Gastrocnemius medialis (tissue), 4 donors: ENCODE measurements at places on chromosomes 1 and 21. TPM values are rescaled to one million over a fixed set of nuclear protein-coding genes. Genes with fewer than 3 reads are reported as not detected.

DNA sequence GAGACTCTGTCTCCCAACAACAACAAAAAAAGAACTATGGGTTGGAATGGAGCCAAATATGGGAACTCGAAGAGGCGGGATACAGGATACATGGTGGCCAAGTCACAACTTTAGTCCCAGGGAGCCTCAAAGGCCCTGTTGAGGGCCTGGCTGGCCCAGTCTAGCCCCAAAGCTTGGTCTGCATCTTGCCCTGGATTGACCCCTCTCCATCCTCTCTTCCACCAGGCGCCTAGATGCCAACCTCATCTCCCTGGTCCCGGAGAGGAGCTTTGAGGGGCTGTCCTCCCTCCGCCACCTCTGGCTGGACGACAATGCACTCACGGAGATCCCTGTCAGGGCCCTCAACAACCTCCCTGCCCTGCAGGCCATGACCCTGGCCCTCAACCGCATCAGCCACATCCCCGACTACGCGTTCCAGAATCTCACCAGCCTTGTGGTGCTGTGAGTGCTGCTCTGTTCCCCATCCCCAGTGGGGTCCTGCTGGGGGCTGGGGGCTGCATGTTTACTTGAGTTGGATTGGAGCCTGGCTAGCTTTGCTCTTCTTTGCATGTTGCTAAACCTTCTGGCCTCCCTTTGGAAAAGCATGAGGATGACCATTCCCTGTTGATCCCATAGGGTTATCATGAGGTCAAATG, 65.5 kb downstream of the UBE2T start:
- no peaks in the 10 kb centered on the region for H3K36me3 ChIP-seq
- H3K27ac ChIP-seq, result no peak overlapping the region
- no peak for DNase-seq
- H3K4me1 ChIP-seq, result no peaks in the 10 kb centered on the region

DNA sequence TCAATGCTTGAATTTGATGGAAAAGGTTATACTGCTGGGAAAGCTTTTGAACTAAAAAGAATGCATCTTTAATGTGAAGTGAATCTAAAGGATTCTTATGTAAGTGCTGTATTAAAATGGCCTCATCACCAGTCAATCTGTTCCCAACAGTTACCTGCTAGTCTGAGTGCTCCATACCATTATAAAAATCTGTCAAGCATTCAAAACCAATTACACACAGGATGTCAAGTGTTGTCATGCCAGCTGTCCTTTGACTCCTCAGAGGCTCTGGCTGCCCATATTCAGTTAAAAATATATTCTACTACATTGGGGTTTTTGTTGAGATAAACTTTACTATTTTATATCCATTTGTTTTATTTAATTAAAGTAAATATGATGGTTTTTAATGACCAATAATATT, 1587.7 kb downstream of the AMY1C start:
- H3K4me1 ChIP-seq, result no peaks in the 10 kb centered on the region
- no peaks in the 10 kb centered on the region for H3K36me3 ChIP-seq
- no peak overlapping the region for H3K4me3 ChIP-seq
- H3K27me3 ChIP-seq, result no peaks in the 10 kb centered on the region

DNA sequence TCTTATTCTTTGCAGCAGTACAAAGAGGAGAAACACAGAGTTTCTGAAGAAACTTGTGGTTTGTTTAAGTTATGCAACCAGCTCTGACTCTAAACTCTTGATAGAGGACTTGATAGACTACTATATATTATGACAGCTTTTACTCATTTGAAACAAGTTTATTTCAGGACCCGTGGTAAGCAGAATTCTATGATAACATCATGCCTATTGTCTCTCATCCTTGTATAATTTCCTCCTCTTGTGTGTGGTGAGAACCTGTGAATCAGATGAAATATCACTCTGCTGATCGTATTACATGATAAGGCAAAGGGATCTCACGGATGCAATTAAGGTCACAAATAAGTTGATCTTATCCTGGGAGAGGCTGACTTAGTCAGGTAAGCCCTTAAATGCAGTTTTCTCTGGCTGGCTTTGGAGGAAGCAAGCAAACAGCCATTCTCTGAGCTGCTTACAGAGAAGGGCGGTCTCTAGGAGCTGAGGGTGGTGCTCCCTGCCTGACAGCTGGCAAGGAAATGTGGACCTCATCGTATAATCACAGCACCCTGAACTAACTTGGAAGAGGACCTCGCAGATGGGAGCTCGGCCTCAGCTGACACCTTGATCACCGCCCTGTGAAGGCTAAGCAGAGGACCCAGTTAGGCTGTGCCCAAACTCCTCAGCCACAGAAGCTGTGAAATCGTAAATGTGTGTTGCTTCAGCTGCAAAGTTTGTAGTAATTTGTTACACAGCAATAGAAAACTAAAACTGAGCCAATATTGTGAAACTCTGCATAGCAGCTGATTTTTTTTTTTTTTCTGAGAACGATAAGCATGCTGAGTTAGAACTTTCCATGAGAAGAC, 151.1 kb upstream of the DPT start:
- peaks cover 15% of the 10 kb centered on the region for H3K4me1 ChIP-seq
- no peaks in the 10 kb centered on the region for H3K27me3 ChIP-seq
- peak overlapping the region; percentile 44 for H3K27ac ChIP-seq
- peak; percentile 38 for DNase-seq

The TRIM46 gene
- total RNA-seq, result not detected

The EVA1B gene
- 17.6 TPM for total RNA-seq

The SFT2D2 gene
- 11.7 TPM for total RNA-seq
